Small intestine (tissue), 16 donors: ENCODE measurements at places on chromosomes 7 and 10. TPM values are rescaled to one million over a fixed set of nuclear protein-coding genes. Genes with fewer than 3 reads are reported as not detected.

HMX3 gene
- not detected for polyA plus RNA-seq

DNA sequence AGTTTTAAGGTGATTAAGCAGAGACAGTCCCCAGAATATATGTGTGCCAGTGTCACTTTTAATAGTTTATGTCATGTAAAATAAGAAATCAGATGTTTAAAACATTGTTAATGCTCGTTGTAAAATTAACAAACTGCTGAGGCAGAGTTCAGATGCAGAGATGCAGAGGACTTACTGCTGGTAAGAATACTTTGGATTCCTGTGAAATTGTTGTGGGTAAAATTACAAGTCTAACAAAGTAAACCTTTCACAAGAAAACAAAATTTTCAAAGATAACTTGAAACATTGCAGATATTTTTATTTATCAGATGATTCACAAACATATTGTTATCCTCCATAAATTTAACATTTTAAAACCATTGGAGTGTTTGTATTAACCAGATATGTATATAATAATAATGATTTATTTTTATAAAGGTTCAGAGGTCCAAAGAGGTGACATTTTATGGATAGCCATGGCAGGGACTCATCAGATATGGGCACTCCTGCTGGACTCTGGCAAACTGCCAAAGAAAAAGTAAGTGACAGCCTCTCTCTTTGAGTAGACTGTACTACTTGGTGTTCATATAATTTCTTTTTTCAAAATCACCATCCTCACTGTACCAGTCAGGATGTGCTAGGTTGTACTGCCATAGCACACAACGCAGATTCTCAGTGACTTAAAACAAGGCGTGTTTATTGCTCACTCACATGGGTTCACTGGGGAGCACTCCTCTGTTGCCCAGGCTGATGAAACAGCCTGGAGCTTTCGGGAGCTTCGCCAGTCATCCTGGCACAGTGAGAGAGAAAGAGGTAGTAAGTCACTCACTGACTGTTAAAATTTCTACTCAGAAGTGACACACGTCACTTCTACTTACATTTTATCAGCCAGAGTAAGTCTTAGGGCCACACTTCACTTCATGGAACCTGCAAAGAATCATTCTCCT lies 43.5 kb downstream of the NHLRC2 start:
- DNase-seq, result peak; percentile 29
- H3K4me1 ChIP-seq, result no peaks in the 10 kb centered on the region
- H3K27ac ChIP-seq, result no peak overlapping the region
- no peaks in the 10 kb centered on the region for H3K27me3 ChIP-seq
- H3K4me3 ChIP-seq, result no peak overlapping the region

METTL27 gene
- 14.4 TPM for polyA plus RNA-seq

SSC4D gene
- 0.72 TPM for polyA plus RNA-seq

NODAL gene
- 0.16 TPM for polyA plus RNA-seq

- H3K27me3 ChIP-seq, result no peaks in the 10 kb centered on the region
- H3K27ac ChIP-seq, result peak overlapping the region; percentile 70
- H3K36me3 ChIP-seq, result no peaks in the 10 kb centered on the region
- peaks cover 11% of the 10 kb centered on the region for H3K4me1 ChIP-seq
- no peak overlapping the region for H3K4me3 ChIP-seq
Observed at GRCh38 chr10:75773231-75773780, 341.9 kb downstream of the LRMDA start.

GRCh38 chr10:80172896-80173295 lies 32.4 kb downstream of the ANXA11 start:
- H3K27ac ChIP-seq, result no peak overlapping the region
- H3K27me3 ChIP-seq, result no peaks in the 10 kb centered on the region
- H3K4me1 ChIP-seq, result no peaks in the 10 kb centered on the region
- peaks cover 71% of the 10 kb centered on the region for H3K36me3 ChIP-seq

DNA sequence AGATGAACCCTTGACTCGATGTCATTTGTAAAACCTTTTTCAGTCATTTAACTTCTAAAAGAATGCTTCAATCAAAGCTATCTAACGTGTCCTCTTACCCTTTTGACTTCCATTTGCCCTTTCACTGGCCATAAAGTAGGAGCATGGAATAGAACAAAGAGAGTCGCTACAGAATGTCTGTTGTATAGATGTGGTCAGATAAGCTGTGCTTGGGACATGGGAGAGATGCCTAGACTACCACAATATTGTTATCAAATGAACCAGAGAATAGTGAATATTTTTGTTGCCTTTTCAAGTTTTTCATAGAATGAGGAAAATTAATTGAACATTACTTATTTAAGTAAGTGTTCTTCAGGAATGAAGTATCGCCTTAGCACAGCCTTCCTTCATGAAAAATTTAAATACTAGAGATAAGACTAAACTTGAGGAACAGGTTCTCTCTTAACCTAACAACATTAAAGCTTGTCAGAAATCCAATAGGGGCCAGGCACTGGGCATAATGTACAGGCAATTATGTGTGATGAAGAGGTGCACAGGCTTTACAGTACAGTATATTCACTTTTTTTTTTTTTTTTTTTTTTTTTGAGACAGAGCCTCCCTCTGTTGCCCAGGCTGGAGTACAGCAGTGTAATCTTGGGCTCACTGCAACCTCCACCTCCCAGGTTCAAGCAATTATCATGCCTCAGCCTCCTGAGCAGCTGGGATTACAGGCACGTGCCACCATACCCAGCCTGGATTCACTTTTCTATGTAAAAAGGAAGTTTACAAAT lies 7.5 kb upstream of the KMT2E start:
- peaks cover 24% of the 10 kb centered on the region for H3K36me3 ChIP-seq
- H3K27ac ChIP-seq, result peak overlapping the region; percentile 66
- H3K4me1 ChIP-seq, result peaks cover 35% of the 10 kb centered on the region
- peak; percentile 79 for DNase-seq
- no peak overlapping the region for H3K4me3 ChIP-seq
- no peaks in the 10 kb centered on the region for H3K27me3 ChIP-seq
